ENCODE measurements at places on chromosomes 12 and 14.

GRCh38 chr12:89103831-89104230, 248.5 kb downstream of the DUSP6 start:
- DNase-seq = no peak

DNA sequence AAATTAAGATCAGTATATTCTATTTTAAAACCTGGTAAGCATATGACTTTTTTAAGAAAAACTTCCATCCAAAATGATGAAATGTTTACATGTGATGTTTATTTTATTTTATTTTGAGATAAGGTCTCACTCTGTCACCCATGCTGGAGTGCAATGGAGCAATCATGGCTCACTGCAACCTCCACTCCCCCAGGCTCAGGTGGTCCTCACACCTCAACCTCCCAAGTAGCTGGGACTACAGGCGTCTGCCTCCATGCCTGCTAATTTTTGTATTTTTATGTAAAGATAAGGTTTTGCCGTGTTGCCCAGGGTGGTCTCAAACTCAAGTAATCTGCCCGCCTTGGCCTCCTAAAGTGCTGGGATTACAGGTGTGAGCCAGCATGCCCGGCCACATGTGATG, 141.8 kb downstream of the ZFP36L1 start:
- DNase-seq = no peak

- DNase-seq = no peak
Observed at GRCh38 chr12:76356071-76356470, 7.9 kb upstream of the BBS10 start.

DNA sequence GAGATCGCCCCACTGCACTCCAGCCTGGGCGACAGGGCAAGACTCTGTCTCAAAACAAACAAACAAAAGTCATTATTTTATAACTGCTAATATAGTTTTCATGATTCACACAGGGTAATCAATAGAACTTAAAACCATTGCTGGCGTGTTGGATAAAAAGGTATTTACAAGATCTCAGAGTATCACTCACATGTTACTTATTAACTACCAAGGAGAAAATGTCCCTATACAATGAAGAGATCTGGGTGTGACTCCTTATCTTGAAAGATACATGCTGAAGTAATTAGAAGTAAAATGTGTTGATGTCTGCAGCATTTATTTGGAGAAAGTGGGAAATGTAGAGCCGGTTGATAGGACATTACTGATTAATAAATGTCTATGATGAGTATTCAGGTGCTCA, 57.3 kb upstream of the PIK3C2G start:
- no peak for DNase-seq

GRCh38 chr12:56007564-56008559, 10.8 kb downstream of the SUOX start:
- no peak for DNase-seq

DNA sequence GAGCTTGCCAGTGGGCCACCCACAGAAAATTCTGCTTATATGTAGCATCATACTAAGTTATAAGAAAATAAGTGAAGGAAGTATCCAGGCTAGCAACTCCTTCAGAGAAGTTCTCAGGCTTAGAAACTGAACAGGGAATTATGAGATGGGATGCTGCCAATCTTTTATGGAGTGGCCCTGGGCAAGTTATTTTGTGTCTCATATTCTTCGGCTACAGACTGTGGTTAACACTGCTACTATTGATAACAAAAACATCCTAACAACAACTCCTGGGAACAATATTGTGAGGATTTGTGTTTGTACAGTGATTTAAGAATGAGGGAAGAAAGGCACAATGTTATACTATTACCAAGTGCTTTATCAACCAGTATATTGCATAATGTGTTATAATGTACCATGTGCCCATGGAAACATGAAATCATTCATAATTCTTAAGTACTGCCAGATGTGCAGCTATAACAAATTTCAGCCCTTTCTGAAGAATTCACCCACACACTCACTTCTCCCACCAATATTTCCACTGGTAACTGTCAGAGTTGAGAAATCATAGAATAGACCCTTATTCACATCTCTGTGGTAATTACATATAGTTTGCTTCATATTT, 113.3 kb upstream of the SOX5 start:
- no peak for DNase-seq

DNA sequence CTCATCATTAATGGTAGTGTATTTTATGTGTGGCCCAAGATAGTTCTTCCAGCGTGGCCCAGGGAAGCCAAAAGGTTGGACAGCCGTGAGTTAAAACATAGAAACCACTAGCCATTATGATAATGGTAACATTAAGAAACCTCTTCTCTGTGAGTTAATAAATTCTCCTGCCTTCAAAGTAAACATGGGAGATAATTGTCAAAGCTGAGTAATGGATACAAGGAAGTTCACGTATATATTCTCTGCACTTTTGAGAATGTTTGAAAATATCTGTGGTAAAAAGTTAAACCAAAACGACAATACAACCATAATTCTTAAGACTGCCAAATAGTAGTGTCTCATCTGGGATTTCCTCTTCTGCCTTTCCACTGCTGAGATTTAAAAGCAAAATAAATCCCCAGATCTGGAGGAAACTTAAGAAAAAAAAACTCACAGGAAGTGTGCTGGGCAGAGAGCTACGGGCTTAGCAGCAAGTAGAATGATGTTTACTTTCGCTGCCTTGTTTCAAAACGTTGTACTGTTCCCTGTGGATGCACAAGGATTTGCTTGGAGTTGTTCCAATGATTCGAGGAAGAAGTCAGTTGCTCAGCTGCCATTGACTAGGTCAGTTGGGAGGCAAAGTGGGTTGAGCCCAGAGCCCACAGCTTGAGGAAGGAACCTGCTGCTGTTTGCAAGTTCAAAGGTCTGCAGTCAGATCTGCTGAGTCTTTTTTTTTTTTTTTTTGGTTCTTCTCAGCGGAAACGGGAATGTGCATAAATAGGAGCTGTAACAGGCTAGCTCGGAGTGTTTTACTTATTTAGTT, 1.7 kb downstream of the TPCN1 start:
- peak; percentile 92 for DNase-seq

DNA sequence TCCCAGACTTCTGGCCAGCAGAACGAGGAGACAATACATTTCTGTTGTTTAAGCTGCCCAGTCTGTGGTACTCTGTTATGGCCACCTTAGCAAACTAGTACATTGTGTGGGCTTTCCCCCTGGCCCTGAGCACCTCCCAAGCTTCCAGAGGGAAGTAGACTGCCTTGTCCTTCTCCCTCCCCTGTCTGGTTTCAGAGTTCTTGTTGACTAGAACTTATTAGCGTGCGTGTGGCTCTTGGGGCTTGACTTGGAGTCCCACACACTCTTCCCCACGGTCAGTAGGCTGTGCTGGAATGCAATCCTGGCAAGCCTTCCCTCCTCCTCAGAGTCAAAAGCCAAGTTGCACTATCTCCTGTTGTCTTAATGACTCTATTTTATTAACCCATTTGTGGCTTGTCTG, 27.7 kb downstream of the FBLN5 start:
- no peak for DNase-seq

DNA sequence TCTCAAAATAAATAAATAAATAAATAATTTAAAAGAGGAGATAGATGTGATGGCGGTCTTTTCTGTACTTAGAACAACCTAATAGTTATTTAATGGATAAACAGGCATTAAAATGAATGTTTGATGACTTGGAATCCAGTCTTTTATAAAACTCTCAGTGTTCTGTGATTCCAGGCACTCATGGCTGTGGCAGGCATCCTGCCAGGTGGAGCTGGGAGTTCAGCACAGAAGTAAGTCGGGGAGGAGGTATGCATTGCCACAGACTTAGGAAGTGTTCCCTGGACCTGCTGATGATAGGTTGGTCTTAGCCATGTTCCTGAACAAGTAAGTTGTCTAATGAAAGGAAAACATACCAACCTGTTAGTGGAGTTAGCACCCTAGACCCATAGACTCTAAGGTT, 126.3 kb downstream of the CACNA1C start:
- DNase-seq = no peak

GRCh38 chr12:15580431-15580830, 208.8 kb downstream of the EPS8 start:
- DNase-seq = no peak

DNA sequence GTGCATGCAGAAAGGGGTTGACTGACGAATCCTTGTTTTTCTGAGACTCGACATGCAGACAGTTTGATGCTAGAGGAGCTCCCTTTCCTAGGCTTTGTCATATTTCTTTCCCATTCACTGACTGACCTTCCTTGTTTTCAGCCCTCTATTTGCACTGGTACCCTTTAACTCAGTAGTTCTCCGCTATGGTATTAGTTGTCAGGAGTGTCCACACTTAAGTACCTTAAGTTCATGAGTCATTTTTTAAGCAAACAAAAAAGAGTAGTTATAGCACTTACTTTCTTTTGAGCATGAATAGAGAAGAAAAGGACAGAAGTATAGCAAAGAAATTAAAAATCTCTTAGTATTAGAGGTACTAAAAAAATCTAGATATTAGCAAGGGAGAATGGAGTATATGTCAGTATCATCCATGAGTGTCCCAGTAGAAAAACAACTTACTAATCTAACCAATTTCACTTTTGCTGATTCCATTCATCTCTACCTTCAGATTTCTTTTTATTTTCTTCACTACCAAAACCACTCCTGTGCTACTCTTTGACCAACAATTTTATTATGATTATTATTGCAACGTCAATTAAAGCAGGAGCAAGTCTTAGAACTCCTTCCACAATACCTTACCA, 8.3 kb downstream of the ATP2B1 start:
- DNase-seq = no peak

GRCh38 chr12:96249196-96250118, 55.3 kb downstream of the ELK3 start:
- no peak for DNase-seq

DNA sequence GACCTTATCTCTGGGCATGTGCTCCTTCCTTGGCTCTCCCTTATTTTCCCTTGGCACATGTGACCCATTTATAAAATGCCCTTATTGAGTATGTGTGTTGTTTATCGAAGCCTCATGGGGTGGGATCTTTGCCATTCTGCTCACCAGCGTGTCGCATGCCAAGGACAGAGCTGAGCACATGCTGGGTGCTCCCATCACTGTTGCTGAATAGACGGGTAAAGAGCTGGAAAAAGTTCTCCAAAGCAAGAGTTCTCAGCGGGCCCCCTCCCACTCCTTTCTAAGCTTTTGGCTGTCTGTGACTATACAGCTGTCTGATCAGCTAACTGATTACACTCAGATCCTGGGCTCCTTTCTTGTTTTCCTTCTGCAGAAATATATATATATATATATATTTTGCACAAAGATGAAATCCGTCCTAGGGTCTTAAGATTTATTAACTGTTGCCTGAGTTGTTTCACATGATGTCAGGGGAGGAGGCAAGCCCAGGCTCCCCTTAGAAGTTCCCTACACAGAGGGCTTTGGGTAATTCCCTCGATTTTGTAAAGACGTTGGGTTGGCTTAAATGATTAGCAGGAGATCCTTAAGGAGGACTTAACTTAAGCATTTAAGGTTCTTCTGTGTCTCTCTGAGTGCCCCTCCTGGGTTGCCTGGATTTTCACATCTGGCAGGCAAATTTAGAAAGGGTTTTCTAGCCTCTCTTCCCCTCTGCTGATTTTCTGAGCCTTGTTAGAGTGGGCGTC, 71.6 kb downstream of the TMEM132C start:
- no peak for DNase-seq

DNA sequence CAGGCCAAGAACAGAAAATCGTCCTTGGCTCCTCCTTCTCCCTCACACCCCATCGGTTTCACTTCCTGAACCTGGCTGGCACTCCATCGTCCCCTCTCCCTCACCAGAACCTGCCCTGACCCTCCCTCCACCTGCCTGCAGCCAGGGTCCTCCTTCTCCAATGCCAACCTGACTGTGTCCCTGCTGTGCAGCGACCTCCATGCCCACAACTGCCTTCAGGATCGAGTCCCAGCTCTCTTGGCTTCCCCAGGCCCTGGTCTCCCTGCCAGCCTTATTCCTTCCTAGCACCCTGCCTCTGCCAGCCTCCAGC, 19.8 kb downstream of the HVCN1 start:
- no peak for DNase-seq

GRCh38 chr12:83573671-83574070, 887.0 kb downstream of the TMTC2 start:
- DNase-seq = no peak

DNA sequence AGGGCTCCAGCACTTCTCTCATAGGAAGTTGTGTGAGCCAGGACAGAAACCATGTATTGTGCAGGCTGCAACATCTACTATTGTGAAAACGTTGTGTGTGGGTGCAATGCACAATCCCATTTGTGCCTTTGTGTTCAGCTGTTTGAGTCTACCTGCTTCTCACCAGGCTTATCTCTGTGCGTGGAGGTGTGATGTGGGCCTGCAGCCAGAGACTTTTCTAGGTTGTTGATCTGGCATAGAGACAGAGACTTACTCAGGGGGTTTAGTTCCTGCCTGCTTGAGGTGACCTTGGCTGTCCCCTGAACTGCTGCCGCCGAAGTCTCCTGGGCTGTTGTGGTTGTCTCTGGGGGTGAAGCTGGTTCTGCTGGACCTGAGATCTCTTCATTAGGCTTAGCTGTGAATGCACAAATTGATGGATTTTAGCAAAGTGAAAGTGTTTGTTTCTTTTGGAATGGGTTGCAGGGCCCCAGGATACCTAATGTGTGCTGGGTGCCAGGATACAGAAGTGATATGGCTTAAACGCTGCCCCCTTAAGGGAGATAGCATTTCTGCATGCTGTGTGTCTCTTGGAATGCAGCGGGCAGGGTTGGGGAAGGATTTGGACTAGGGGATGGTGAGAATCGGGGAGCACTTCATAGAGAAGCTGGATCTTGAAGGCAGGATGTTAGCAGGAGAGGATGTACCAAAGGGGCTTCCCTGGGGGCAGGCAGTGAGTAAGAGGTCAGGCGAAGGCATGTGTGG, 2.5 kb downstream of the LACRT start:
- DNase-seq = no peak

DNA sequence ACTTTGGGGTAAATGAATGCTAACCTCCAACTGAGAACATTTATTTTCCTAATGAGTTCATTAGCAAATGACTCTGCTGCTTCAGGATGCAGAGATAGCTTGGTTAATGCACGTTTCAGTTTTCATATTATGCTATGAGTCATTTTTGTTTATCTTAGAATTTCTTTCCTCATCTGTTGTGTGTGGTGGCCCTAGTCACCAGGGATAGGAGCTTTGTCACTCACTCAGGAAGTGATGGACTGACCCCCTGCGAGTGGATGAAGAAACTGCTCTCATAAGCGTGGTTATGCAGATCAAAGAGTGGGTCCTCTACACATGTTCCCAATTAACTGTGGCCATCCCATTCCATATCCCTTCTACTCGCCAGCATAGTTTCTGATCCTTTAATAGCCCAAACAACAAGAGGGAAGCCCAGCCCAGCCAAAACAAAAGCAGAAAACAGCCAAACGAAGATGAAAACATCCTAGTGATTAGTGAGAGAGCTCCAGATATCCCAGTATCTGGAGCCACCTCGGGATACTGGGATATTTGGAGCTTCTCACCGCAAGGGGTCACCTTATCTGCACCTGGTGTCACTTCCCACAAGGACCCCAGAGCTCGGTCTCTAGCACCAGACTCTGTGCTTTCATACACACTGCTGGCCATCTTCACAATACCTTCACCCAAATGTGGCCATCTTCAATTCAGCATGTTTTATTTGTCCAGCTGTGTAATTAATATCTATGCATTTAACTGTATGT, 8.6 kb downstream of the TC2N start:
- DNase-seq = no peak

DNA sequence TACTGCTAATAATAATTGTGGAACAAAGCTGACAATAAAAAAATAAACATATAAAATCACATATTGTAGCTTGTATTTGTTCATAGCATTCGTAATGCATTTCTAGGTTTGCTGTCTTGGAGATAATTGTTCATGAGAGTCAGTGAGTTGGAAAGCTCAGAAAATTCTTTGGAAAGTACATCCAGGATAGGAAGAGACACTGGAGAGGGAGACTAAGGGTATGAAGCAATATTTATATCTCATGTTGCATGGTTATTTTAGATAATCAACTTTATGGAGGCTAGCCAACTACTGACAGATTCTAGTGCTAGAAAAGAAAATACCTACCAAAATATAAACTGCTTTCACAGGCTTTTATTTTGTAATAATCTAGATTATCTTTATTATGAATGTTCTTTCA, 1095.2 kb downstream of the FSCB start:
- DNase-seq = peak; percentile 13
